ENCODE measurements at places on chromosomes 3 and 15. TPM values are rescaled to one million over a fixed set of nuclear protein-coding genes. Genes with fewer than 3 reads are reported as not detected.

DNA sequence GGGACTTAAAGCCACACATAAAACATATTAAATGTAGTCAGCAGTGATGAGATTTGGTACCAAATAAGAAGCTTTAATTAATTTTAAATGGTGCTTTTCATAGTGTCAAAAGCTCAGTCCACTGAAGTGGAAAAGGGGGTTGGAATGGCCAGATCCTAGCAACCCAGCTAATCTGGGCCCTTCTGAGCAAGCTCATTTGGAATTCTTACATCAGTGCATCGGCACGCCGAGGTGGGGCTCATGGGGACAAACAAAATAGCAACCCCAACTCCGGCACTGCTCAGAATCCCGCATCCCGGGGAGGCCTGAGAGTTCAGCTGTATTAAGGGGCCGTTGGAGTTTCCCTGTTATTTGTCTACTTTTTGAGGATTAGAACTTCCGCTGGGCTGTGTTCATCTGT lies 526.4 kb downstream of the SOX2 start:
- H3K27me3 ChIP-seq, result no peaks in the 10 kb centered on the region
- H3K4me3 ChIP-seq, result no peak overlapping the region
- H3K36me3 ChIP-seq, result no peaks in the 10 kb centered on the region
- no peak overlapping the region for H3K27ac ChIP-seq

DNA sequence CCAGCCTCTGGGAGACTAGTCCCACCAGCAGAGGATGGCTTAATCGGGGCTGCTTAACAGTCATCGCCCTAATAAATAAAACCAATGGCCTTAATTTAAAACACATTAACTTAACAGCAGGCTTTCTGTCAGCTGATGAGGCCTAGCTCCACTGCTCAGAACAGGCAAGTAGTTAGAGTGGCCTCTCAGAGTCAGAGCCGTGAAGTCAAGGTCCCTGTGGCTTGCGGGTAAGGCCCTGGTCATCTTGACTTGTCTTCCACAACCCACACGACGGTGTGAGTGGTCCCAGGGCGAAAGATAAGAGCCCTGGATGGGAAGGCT lies 11.8 kb downstream of the XXYLT1 start:
- no peaks in the 10 kb centered on the region for H3K36me3 ChIP-seq
- no peak for DNase-seq
- H3K27ac ChIP-seq, result peak overlapping the region; percentile 86
- H3K4me1 ChIP-seq, result peaks cover 23% of the 10 kb centered on the region
- peak overlapping the region; percentile 74 for H3K4me3 ChIP-seq

Gene SSUH2
- 1.7 TPM for total RNA-seq

Gene FGD5
- 12.3 TPM for total RNA-seq

DNA sequence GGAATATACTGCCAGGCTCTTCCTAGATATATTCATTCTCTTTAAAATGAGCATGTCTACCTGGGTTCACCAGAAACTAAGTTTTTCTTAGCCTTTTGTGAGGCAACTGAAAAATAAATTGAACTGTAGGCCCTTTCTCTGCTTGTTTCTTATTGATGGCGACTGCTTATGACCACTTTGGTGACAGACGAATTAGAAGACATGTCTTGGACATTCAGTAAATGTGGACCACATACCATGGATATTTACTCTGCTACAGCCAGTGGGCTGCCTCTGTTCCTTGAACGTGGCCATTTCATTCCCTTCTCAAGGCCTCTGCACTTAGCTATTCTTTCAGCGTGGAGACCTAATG lies 603 bp upstream of the SELENOK start:
- peak overlapping the region; percentile 90 for H3K4me3 ChIP-seq
- peak overlapping the region; percentile 96 for H3K27ac ChIP-seq
- DNase-seq, result no peak
- no peaks in the 10 kb centered on the region for H3K4me1 ChIP-seq
- H3K27me3 ChIP-seq, result no peaks in the 10 kb centered on the region

Gene STRA6
- not detected for total RNA-seq

- H3K27me3 ChIP-seq, result no peaks in the 10 kb centered on the region
- H3K4me3 ChIP-seq, result no peak overlapping the region
- no peak for DNase-seq
- H3K27ac ChIP-seq, result no peak overlapping the region
- H3K36me3 ChIP-seq, result no peaks in the 10 kb centered on the region
These were observed 33.2 kb upstream of the NR2C2 start for GRCh38 chr3:14913926-14914778.
